ENCODE measurements at places on chromosomes 13 and 19.
A peak's percentile ranks its signal among the peaks of the same experiment; 100 is the strongest.

GRCh38 chr19:35002037-35002535, 2.0 kb downstream of the GRAMD1A start:
- no peak for DNase-seq

DNA sequence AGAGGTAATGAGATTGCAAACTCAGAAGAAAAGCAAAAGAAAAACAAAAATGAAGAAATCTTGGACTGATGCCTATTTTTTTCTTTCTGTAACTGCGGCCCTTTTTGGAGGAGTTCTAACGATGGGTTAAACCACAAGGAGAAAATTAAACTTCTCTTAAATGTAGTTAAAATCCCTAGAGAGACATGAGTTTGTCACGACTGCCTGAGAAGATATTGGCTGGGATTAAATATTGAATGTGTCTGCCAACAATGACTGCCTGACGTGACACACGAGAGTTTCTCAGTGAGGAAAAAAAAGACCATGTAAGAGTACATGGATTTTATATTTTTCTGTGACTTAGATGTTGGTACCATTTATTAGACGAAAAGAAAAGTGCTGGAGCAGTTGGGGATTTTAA, 1013.4 kb downstream of the PCDH9 start:
- DNase-seq, result peak; percentile 17

- DNase-seq, result no peak
Observed at GRCh38 chr13:30113551-30113950, 193.8 kb downstream of the KATNAL1 start.

- DNase-seq, result no peak
Observed at GRCh38 chr13:102402290-102402689, 442 bp upstream of the FGF14 start.

GRCh38 chr19:3868770-3869456, at the start of gene ZFR2:
ZFR2 (minus strand) TSS chr19:3869038; CDS start chr19:3869017, 21 bp downstream.
- no peak for DNase-seq

GRCh38 chr13:32267836-32268439, 47.2 kb downstream of the ZAR1L start:
- DNase-seq, result no peak

GRCh38 chr13:85557691-85558467, 241.3 kb downstream of the SLITRK6 start:
- no peak for DNase-seq

DNA sequence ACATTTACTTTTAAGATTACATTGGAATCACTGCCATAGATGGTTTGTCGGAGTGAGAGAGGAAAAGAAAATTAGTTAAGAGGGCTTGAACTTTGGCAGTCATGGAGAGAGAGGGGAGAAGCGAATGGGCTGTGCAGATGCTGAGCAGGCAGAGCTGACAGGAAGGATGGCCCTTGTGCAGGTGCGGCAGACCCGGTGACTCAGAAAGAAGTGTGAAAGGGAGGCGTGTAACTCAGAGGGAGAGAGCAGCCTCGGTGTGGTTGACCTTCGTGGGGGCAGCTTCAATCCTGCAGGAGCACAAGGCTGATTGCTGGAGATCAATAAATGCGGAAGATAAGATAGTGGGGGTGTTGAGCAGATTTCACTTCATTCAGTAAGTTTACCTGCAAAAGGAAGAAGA, 76.9 kb downstream of the TNFSF13B start:
- DNase-seq, result no peak

GRCh38 chr19:4267101-4267900, 11.8 kb upstream of the SHD start:
- DNase-seq, result no peak

DNA sequence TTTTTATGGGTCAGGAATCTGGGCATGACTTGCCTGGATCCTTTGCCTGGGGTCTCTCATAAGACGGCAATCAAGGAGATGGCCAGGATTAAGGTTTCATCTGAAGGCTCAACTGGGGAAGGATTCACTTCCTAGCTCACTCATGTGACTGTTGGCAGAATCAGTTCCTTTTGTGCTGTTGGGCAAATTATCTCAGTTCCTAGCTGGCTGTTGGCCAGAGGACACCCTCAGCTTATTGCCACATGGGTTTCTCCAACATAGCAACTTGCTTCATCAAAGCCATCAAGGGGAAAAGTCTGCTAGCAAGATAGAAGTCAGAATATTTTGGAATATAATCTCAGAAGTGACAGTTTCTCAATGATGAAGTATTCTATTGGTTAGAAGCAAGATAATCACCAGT, 12.2 kb upstream of the EVI5L start:
- no peak for DNase-seq
